ENCODE measurements at places on chromosomes 5 and 9.

- DNase-seq, result no peak
Measured at GRCh38 chr5:89129941-89130340, 247.0 kb upstream of the MEF2C start.

DNA sequence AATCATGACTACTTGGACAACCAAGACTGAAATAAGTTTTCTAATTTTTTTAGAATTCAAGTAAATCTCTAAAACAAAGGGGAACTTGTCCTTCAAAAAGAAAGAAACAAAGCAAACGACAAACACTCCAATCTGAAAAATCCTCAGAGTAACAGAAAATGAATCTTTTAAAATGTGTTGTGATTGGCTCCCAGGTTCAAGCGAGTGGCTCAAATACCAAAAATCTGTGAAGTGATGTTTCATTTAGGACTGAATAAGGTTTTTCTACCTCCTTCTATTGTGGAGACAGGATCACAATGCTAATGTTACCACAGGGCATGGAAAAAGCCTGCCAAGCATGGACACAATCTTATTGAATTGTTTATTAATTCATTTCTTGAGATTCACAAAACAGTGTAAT lies 415.7 kb downstream of the RAB3C start:
- no peak for DNase-seq

DNA sequence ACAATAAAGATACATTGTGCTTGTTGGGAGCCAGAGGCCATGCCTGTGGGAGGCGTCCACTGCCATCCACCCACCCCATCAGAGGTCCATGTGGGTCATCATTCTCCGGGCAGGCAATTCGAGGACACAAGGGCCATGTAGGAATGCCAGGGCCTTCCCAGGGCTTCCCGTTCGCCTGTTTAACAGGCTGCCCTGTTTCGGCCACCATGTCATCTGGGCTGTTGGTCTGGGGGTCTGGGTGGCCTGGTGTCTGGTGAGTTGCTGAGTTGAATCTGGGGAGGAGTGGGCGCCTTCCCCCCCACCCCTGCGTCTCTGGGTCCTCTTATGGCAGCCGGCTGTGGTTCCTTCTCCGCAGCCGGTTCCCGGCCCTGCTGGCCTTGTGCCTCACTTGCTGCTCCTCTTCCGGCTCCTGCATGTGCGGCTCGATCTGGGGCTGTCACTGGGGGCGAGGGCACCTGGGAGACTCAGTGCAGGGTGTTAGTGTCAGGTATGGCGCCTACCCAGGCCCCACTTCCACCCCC lies 117.4 kb downstream of the WNK2 start:
- no peak for DNase-seq

GRCh38 chr5:109829331-109829730 lies 139.6 kb downstream of the MAN2A1 start:
- DNase-seq, result no peak

GRCh38 chr5:10323588-10324488 lies 16.1 kb upstream of the CMBL start:
- DNase-seq, result no peak

DNA sequence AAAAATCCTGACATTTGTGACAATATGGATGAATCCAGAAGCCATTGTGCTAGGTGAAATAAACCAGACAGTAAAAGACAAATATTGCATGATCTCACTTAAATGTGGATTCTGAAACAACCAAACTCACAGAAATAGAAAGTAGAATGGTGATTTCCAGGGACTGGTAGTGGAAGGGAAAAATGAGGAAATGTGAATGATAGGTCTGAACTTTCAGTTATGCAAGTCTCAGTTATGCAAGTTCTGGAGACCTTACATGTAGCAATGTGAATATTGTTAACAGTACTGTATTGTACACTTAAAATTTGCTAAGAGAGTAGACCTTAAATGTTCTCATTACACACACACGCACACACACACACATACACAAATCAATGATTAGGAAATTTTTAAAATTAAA lies 84.9 kb downstream of the SLCO4C1 start:
- no peak for DNase-seq

GRCh38 chr9:28471261-28471660 lies 898.0 kb upstream of the C9orf72 start:
- DNase-seq, result no peak

GRCh38 chr5:158055111-158055501 lies 196.2 kb upstream of the CLINT1 start:
- DNase-seq, result no peak

GRCh38 chr5:140633021-140633471 lies at the start of gene CD14:
Gene CD14 (minus strand): TSS chr5:140633175. CDS start chr5:140633071, 104 bp downstream.
- peak; percentile 82 for DNase-seq

DNA sequence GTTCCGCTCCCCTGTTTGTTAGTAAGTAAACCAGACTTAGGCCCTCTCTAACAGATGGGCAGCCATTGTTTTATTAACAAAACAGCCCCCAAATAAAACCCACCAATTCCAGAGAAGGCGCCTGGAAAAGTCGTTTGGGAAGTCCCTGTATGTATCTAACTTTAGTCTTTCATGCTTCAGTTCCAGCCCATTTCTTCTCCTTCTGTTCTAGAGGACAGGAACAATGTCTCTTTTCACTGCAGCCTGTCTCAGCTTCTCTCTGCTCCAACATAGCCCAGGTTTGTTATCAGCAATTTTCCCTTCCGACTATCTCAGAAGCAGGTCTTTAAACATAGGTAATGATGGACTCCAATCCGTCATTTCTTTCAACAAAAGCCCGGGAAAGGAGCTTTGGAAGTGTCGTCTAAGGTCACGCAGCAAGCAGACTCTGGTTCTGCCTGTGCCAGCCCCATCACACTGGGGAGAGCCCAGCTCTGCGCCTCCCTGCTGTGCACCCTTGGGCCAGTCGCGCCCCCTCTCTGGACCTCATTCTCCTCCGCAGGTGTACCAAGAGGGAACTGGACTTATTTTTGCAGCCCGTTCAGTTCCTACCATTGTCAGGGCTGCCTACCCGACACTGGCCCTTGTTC lies 9.6 kb upstream of the AKNA start:
- no peak for DNase-seq

DNA sequence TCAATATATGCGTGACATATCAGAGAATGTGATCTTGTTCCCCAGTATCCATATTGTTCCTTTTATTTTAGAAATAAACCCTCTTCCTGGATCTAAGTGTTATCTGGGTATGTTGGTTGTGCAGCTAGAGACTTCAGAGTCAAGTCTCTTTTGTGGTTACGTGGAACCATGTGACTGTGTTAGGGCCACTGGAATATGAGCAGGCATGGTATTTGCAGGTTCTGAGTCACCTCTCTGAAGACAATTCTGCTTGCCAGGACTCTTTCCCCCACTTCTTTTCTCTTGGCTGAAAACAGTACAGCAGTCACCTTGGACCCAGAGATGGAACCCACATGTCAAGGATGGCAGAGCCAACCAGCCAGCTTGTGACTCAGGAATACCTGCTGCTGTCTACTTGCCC lies 59.7 kb downstream of the ATP10B start:
- DNase-seq, result no peak

- no peak for DNase-seq
Measured at GRCh38 chr5:36161361-36161760, 9.4 kb downstream of the SKP2 start.

GRCh38 chr5:101716941-101717340 lies 579.1 kb downstream of the SLCO4C1 start:
- no peak for DNase-seq

DNA sequence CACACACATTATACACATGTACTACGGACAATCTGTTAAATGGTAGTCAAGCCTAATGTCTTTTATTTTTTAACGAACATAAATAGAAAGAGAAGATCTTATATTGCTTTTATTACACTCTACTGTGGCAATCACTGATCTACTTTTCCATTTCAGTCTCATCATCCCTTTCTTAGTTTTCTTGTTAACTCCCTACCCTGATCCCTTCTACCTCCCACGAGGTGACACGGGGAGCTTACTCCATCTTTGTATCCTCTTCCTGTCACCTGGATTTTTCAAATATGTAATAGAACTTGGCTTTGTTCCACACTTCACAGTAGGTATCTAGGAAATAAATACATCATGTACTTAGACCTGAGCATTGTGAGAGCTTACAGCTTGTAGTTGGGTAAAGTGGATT lies 211.0 kb downstream of the PIK3R1 start:
- no peak for DNase-seq

DNA sequence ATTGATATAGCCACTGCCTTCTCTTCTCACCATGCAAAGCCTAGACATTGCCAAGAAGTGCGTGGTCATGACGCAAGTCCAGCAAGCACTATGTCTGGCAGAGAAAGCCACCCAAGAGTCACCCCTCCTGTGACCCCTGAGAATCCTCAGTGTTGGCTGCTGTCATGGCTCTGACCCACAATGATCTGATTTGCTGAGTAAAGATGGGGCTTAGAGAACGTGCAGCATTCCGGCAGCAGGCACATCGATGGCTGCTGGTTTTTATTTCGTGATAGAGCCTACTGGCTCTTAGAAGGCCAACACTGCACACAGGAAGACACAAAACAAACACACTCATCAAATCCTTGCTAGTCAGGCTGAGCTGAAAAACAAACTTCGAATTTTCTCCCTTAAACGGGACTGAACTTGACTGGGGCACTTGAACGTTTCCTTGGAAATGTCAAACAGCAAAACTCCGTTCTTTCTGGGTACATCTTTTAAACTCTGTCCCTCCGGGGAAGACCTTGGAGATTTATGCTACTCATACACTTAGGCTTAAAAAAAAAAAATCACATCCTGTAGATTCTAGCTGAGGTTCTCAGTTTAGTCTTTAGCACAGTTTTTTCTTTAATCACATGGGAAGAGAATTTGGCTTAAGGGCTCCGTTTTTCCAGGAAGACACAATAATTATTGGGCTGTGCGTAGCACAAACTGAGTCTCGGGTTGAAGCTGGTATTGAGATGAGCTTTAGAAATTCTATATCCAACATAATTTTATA lies 88.2 kb upstream of the BASP1 start:
- DNase-seq, result no peak

GRCh38 chr5:142219146-142219545 lies 105.7 kb downstream of the SPRY4 start:
- no peak for DNase-seq

GRCh38 chr9:24899463-24899862 lies 353.8 kb upstream of the IZUMO3 start:
- no peak for DNase-seq

DNA sequence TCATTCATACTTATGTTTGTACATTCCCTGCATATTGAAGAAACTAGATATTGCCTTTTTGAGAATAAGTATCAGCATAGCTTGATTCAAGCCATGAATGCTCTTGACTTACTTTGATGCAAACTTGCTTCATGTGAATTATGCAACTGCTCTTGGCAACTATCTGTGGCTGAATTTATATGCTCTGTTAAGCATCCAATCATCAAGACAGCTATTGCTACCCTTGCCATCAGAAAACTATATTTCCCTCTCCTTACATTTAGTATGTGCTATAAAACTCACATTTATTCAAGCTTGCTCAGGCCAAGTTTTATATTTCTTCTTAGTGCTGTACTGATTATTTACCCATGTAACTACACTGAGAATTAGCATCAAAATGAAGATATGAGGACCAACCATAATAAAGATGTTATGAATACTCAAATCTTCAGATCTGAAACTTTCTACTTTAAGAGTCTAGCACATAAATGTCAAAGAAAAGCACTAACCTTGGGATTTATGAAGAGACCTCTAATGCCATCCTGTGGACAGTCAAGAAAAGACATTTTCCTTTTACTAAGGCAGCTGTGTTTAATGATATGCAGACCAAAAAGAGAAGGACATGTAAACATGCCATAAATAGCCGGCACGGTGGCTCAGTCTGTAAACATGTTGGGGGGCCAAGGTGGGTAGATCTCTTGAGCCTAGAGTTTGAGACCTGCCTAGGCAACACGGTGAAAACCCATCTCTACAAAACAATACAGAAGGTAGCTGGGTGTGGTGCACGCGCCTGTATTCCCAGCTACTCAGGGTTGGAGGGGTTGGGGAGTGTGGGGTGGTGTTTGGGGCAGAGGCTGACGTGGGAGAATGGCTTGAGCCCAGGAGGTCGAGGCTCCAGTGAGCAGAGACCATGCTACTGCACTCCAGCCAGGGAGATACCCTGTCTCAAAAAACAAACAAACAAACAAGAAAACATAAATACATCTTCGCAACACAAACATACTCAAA lies 267.0 kb upstream of the TYRP1 start:
- no peak for DNase-seq

GRCh38 chr5:71744009-71744790 lies 25.1 kb downstream of the CARTPT start:
- no peak for DNase-seq

- no peak for DNase-seq
Measured at GRCh38 chr5:33317271-33317670, 123.5 kb upstream of the TARS1 start.

DNA sequence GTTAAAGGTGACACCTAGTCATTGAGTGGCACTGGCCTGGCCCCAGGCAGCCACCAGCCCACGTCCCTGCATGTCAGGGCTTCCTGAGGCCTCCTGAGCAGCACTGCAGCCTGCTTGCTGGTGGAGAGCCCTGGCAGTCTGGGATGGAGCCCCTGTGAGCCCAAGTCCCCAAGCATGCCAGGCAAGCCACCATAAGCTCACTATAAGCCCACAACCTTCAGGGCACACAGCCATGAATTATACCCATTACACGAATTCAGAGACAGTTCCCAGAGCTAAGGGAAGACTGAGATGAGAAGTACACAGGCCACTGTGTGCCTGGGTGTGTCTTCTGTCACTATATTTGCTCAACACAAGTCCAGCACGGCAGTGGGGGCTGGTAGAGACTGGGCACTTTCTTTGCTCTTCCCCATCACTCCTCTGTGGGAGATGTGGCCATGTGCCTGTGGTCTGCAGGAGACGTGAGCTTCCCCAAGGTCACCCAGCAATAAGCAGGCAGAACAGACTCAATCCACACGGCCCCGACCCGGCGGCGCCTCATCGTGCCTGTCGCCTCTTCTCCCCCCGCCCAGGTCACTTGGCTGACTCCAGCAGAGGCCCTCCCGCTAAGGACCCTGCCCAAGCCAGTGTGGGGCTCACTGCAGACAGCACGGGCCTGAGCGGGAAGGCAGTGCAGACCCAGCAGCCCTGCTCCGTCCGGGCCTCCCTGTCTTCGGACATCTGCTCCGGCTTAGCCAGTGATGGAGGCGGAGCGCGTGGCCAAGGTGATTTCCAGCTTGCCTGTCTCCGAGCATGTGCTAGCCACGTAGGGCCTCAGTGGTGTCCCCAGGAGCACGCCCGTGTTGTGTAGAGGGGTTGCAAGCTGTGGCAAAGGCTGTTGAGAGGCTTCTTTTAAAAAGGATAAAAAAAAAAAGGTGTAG lies 114.8 kb downstream of the WNK2 start:
- DNase-seq, result peak; percentile 68

DNA sequence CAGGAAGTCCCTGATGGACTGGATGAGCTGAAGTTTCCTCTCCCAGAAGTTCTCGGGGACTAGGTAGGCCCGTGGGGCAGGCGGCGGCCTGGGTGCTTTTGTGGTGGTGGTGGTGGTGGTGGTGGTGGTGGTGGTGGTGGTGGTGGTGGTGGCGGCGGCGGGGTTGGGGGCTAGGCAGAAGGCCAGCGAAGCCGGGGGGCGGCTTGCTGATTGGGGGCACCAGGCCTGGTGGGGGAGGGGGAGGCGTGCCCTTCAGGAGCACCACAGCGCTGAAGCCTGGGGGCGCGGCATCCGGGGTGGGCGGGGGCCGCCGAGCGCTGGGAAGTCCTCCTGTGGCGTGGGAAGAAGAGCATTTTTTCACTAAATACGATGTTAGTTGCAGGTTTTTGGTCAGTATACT lies 26.9 kb downstream of the SPATA31C1 start:
- DNase-seq, result no peak

- no peak for DNase-seq
Measured at GRCh38 chr5:23411994-23412393, 95.4 kb upstream of the PRDM9 start.

- no peak for DNase-seq
Measured at GRCh38 chr5:156375895-156376495, 49.0 kb downstream of the SGCD start.

GRCh38 chr5:132463811-132464155 lies 26.8 kb downstream of the IRF1 start:
- DNase-seq, result no peak

All from upper lobe of left lung (tissue), 6 donors.